Glutamatergic neuron (in vitro differentiated cells): ENCODE measurements at places on chromosomes 12 and 14.

GRCh38 chr12:115227137-115227615, 543.2 kb upstream of the TBX3 start:
- DNase-seq = no peak

DNA sequence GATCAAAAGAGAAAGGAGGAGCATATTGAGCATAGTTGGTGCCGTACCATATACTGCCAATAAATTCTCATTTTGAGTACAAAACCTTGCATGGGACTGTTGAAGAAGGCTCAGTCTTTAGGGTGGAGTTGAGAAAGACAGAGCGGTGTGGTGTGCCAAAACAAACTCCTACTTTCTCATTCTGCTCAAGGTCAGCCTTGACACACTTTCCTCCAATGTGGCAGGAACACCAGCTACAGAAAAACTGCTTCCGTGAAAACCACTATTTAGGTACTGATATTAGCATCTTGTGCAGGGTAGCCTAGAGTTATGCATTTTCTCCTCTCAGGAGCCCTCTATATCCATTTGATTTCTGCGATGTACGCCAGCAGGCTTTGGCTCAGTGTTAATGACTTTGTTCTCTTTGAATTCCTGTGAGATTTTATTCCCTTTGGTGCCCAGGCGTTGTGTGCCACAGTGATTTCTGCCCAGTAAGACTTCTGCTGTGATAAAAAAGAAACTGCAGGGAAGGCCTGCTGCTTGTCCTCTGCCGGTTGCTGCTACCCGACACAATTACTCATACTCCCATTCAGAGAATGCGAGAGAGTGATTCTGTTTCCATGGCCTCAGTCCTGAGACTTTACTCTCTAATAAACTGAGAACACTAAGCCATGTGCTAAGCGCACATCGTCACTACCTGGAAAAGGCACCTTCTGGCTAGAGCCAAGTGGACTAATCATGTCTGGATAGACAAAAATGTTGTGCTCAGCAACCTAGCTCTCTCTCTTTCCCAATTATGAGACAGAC, 88.3 kb upstream of the MDM1 start:
- DNase-seq = no peak

DNA sequence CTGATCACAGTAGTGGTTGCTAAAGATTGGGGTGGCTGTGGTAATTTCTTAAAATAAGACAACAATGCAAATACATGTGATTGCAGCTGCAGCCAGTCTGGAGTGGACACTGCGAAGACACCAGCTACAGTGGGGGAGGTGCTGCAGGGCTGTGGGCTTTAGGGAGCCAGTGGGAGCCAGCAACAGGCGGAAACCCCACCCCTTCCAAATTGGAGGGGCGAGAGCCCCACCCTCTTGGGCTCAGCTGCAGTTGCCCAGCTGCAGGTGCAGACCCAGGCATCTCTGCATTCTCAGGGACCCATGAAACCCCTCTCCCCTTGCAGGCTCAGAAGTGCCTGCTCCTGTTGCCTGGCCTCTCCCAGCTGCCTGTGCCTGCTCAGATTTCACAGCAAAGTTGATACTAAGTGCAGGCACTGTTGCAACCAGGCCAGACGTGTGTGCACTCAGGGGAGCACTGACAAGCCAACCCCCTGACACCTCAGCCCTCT, 104.8 kb downstream of the MYF5 start:
- DNase-seq = peak; percentile 62

- peak; percentile 69 for DNase-seq
Measured at GRCh38 chr12:119593578-119594398, at the start of gene TMEM233. TSS of gene TMEM233 (plus strand) at chr12:119593774. CDS start at chr12:119593849, 75 bp downstream.

- DNase-seq = no peak
Measured at GRCh38 chr12:85527192-85527591, 247.2 kb downstream of the ALX1 start.
